ENCODE measurements at places on chromosomes 3 and 15. TPM values are rescaled to one million over a fixed set of nuclear protein-coding genes. Genes with fewer than 3 reads are reported as not detected.

SPINK8 gene
- total RNA-seq = 4.9 TPM

AVEN gene
- total RNA-seq = 21.6 TPM

DNA sequence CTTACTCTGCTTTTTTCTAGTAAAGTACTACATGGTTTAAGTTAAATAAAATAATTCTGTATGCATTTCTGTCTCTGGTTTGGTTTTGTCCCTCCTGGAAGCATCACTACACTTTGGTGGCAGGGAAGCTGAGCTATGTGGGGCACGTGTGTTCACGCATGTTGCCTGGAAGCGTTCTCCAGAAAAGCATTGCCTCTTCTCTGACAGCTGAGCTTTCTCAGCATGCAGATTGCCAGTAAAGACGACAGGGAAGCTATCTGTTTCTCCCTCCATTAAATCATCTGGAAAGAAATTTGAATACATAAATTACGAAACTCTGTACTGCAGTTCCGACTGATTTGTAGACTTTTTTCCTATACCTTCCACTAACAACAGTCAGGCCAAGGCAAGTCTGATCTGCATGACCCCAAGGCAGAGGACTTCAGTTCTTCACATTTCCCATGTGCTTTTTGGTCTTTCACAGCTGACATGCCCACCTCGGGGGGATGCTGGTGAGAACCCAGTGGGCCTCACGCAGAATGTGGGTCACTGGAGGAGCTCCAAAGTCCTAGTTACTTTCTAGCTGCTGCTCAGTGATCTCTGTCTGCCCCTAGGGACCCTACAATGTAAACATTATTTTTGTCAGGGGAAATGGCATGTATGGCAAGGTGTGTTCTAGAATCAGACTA, 43.0 kb downstream of the PGPEP1L start:
- no peak overlapping the region for H3K27ac ChIP-seq
- no peak for DNase-seq
- no peaks in the 10 kb centered on the region for H3K27me3 ChIP-seq
- H3K36me3 ChIP-seq = no peaks in the 10 kb centered on the region
- no peaks in the 10 kb centered on the region for H3K4me1 ChIP-seq

SLC28A1 gene
- not detected for total RNA-seq

DNA sequence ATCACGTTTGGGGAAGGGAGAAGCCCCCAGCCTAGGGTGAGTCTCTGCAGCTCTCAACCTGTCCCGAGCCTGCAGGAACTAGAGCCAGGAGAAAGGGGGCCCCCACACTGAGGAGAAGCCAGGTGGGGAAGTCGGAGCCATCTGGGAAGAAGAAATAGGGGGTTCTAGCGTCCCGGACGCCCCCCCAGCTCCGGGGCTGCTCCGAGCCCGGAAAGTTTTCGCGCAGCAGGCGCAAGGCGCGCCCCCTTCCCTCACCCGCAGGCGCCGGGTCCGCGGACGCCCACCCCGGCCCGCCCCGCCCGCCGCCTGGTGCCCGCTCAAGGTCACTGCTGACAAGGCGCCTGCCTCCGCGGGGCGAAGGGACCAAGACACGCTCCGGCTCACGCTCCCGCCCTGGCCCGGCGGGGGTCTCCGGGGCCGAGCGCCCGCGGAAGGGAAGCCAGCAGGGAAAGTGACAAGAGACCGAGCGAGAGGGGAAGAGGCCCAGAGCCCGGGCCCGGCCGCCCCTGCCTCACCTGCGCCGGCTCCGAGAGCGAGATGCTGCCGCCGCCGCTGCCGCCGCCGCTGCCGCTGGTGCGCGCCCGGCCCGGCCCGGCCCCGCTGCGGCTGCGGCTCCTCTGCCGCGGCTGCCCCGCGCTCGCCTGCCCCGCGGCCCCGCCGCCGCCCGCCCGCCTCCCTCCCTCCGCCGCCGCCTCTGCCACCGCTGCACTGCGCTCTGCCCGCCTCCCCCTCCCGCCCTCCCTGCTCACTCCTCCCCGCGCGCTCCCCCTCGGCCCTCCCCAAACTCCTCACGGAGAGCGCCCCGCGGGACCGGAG, 108.4 kb upstream of the SLC6A11 start:
- no peaks in the 10 kb centered on the region for H3K36me3 ChIP-seq
- peaks cover 27% of the 10 kb centered on the region for H3K27me3 ChIP-seq
- peaks cover 3% of the 10 kb centered on the region for H3K4me1 ChIP-seq
- H3K27ac ChIP-seq = no peak overlapping the region

- DNase-seq = no peak
- H3K27me3 ChIP-seq = peaks cover 2% of the 10 kb centered on the region
- H3K27ac ChIP-seq = no peak overlapping the region
- no peaks in the 10 kb centered on the region for H3K4me1 ChIP-seq
- H3K4me3 ChIP-seq = no peak overlapping the region
Observed at GRCh38 chr15:78361771-78362506, 21.8 kb downstream of the CRABP1 start.

HCLS1 gene
- total RNA-seq = 27.0 TPM

AGBL1 gene
- total RNA-seq = 0.23 TPM

CCDC54 gene
- total RNA-seq = 5.4 TPM

- no peak overlapping the region for H3K27ac ChIP-seq
- H3K36me3 ChIP-seq = no peaks in the 10 kb centered on the region
- no peaks in the 10 kb centered on the region for H3K4me1 ChIP-seq
- no peak overlapping the region for H3K4me3 ChIP-seq
Observed at GRCh38 chr3:131242201-131242600, 139.4 kb upstream of the NUDT16 start.

DNA sequence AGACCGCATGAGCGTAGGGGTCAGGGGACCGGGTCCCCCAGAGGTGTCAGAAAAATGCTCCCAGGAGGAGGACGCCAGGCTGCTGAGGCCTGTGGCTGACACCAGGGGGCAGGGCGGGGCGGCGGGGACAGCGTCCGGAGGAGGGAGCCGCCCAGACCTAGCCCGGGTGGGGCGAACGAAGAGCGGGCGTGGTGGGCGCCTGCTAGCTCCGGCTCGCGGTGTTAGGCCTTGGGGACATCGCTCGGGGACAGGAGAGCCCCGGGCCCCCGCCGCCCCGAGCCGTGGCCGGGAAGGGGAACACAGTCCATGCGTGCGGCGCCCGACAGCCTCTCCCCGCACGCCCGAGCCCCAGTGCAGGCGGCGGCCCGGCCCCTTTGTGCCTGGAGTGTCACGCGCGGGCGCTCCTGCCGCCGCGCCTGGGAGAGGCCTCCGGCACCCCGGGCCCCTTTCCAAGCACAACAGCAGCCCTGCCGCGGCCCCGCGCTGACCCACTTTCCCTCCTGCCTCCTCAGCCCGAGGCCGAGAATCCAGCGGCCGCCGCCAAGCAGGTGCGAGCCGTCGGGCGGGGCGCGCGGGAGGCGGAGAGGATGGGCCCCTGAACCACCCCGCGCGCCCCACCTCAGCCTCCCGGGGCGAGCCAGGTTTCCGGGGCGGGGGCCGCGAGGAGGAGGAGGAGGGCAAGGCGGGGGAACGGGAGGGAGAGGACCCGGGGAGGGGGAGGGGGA, 111.0 kb upstream of the KLF13 start:
- peak overlapping the region; percentile 36 for H3K4me3 ChIP-seq
- DNase-seq = peak; percentile 64
- no peaks in the 10 kb centered on the region for H3K36me3 ChIP-seq
- no peaks in the 10 kb centered on the region for H3K27me3 ChIP-seq
- H3K27ac ChIP-seq = peak overlapping the region; percentile 87

DNA sequence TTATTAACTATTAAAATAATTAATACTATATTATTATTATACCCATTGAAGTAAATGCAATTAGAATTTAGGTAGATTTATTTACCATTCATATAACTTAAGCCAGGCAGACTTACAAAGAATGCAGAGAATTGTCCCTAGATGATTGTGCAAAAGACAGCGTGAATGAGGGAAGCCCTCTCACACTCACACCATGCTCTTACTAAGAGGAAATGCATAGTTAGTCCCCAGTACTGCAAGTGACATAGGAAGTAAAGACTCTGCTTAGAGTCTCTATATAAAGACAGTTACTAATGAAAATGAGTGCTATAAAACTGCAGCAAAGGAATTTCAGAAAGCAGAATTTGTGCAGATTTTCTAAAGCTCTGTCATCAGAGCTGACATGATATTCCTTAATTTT, 270.4 kb downstream of the ZBBX start:
- no peaks in the 10 kb centered on the region for H3K27me3 ChIP-seq
- no peak overlapping the region for H3K27ac ChIP-seq
- no peaks in the 10 kb centered on the region for H3K4me1 ChIP-seq
- no peak overlapping the region for H3K4me3 ChIP-seq
- DNase-seq = no peak

IL17RE gene
- total RNA-seq = 28.2 TPM

HESX1 gene
- total RNA-seq = 0.23 TPM

DNA sequence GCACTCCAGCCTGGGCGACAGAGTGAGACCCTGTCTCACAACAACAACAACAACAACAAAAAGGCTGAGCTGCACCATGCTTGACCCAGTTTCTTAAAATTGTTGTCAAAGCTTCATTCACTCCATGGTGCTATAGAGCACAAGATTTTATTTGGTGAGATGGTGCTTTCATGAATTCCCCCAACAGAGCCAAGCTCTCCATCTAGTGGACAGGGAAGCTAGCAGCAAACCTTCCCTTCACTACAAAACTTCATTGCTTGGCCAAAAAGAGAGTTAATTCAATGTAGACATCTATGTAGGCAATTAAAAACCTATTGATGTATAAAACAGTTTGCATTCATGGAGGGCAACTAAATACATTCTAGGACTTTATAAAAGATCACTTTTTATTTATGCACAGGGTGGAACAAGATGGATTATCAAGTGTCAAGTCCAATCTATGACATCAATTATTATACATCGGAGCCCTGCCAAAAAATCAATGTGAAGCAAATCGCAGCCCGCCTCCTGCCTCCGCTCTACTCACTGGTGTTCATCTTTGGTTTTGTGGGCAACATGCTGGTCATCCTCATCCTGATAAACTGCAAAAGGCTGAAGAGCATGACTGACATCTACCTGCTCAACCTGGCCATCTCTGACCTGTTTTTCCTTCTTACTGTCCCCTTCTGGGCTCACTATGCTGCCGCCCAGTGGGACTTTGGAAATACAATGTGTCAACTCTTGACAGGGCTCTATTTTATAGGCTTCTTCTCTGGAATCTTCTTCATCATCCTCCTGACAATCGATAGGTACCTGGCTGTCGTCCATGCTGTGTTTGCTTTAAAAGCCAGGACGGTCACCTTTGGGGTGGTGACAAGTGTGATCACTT, 2.0 kb downstream of the CCR5 start:
- no peak overlapping the region for H3K4me3 ChIP-seq
- no peaks in the 10 kb centered on the region for H3K36me3 ChIP-seq
- H3K27me3 ChIP-seq = no peaks in the 10 kb centered on the region
- no peak for DNase-seq
- H3K4me1 ChIP-seq = no peaks in the 10 kb centered on the region

GOLGA6L4 gene
- 3.6 TPM for total RNA-seq

IL5RA gene
- 7.6 TPM for total RNA-seq

CHRFAM7A gene
- total RNA-seq = 16.4 TPM

- no peak overlapping the region for H3K27ac ChIP-seq
- DNase-seq = no peak
- no peak overlapping the region for H3K4me3 ChIP-seq
Observed at GRCh38 chr3:128515967-128516366, 23.0 kb upstream of the GATA2 start.

- no peaks in the 10 kb centered on the region for H3K4me1 ChIP-seq
- no peak overlapping the region for H3K27ac ChIP-seq
- no peaks in the 10 kb centered on the region for H3K27me3 ChIP-seq
- H3K4me3 ChIP-seq = no peak overlapping the region
Observed at GRCh38 chr3:175007306-175007705, 148.2 kb downstream of the NAALADL2 start.

- no peak for DNase-seq
- no peaks in the 10 kb centered on the region for H3K36me3 ChIP-seq
- H3K27ac ChIP-seq = no peak overlapping the region
- no peaks in the 10 kb centered on the region for H3K4me1 ChIP-seq
- H3K27me3 ChIP-seq = no peaks in the 10 kb centered on the region
Observed at GRCh38 chr3:152508705-152509104, 240.0 kb downstream of the MBNL1 start.
